Eye (tissue), 1 donor: ENCODE measurements at places on chromosomes 7 and 10.
A peak's percentile ranks its signal among the peaks of the same experiment; 100 is the strongest.

- DNase-seq, result no peak
These were observed 17.2 kb downstream of the TCF7L2 start for GRCh38 chr10:112967200-112967599.

- DNase-seq, result no peak
These were observed 440.7 kb upstream of the AKR1E2 start for GRCh38 chr10:4385231-4385870.

DNA sequence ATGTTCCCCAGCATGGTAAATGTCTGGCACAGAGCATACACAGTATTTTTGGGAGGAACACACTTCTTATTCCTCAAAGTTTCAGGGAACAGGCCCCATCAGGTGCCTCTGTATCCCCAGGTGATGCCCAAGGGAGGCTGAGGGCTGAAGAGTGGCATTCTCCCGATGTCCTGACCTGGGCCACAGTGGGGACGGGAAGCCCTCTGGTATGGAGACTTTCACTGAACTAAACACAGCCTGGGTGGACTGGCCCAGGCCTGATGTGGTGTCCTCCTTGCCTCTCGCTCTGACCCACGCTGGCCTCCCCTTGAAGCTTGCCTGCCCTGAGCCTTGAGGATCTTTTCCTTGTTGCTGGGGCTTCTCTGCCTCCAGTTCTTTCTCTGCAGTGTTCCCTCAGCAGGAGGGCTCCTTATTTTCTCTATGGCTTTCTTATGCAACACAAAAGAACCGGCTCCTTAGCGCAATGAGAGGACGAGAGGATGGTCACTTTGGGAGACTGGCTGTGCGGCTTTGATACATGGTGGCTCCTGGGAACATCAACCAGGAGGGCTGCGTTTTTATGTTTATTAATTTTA lies 157.5 kb upstream of the TNS3 start:
- peak; percentile 35 for DNase-seq

DNA sequence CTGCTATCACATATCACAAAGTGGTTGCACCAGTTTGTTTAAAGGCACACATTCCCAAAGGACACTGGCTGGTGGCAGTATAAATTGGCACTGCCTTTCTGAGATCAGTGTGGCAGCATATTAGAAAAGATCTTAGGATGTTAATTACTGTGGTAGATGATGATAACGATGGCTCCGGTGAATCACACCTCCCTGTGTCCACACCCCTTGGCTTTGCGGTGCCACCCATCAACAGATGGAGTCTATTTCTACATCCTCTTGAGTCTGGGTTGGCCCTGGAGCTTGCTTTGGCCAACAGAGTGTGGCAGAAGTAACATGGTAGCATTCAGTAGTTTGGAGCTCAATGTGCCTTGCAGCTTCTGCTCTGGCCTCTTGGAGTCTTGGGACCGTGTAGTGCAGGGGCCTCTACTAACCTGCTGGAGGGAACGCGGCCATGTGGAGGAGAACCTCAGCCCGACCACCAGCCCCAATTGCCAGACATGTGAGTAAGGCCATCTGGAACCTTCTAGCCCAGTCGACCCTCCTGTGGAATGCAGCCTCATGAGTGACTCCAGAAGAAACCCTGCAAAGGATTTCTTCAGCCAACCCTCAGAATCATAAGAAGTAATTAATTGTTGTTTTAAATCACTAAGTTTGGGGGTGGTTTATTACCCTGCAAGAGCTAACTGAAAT lies 27.2 kb upstream of the PLEKHA1 start:
- DNase-seq, result no peak

DNA sequence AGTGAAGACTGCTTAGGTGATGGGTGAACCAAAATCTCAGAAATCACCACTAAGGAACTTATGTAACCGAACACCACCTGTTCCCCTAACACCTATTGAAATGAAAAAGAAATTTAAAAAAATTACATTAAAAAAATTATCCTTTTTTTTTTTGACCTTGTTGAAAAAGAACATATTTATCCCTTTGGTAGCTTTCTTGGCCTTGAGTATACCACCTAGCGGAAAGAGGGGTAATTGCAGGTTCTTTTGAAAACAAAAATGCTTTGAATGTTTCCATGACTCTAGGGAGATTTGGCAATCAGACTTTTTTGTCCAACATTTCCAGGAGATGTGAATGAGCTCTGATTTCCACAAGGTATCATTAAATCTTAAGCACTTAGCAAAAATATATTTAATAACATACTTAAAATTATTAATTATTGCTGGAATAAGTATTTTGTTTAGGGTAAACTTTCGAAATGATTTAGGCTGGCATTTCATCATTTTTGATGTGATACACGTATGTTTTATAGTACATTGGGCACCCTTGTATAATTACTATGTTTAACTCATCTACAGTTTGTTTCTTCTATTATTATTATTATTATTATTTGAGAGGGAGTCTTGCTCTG lies 47.0 kb upstream of the ELMO1 start:
- DNase-seq, result peak; percentile 52

- no peak for DNase-seq
These were observed 78.8 kb upstream of the FAM180A start for GRCh38 chr7:135827391-135827790.

DNA sequence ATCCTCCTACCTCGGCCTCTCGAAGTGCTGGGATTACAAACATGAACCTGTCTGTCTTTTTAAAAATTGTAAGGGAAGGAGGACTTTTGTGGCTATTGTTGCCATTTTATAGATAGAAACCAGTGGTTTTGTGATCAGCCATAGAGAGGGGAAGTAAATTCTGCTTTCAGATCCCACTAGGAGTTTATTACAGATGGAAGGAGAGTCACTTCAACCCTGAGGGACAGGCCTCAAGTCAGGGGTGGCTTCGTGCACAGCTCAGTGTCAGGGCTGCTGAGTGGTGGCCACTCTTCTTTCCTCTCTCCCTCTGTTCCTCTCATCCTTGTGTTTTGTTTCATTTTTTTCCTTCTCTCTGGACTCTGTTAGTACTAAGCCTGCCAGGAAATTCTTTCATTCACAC lies 60.8 kb downstream of the OGDH start:
- DNase-seq, result no peak

- peak; percentile 11 for DNase-seq
These were observed 119.9 kb downstream of the HPSE2 start for GRCh38 chr10:99115703-99116102.

GRCh38 chr10:61847640-61848039 lies 53.9 kb upstream of the ARID5B start:
- DNase-seq, result no peak
